ENCODE measurements at places on chromosomes 13 and 19.

- no peak for DNase-seq
Measured at GRCh38 chr13:112719016-112719415, 29.2 kb downstream of the ATP11A start.

GRCh38 chr13:29909975-29910674 lies 59.7 kb upstream of the UBL3 start:
- no peak for DNase-seq

DNA sequence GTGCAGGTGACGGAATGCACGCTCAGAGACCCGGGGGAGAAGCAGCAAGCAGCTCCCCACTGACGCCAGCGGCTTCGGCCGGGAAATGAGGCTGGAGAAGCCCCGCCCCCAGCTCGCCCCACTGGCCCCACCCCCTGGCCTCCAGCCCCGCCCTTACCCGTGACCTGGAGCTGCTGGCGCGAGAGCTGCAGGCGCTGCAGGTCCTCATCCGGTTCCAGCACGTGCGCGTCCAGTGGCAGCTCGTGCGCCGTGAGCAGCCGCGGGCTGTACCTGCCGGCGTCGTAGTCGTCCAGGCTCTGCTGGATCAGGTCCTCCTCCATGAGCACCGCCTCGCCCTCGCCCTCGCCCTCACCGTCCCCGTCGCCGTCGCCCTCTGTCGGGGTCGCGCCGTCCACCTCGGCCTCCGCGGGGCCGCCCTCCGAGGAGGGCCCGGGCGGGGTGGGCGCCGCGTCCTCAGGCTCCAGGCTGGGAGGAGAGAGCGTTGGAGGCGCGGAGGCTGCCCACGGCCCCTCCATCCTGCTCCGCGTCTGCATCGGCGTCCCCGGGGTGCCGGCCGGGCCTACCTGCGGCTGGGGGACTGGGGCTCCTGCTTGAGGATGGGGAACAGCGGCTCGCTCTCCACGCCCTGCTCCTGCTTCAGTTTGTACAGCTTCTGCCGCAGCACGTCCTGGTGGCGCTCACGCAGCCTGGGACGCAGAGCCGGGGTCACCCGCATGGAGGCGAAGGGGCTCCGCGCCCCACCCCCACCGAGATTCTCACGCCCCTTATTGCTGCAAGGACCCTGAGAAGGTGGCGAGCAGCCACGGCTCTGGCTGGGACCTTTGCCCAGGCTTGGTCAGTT lies 6.4 kb upstream of the TBXA2R start:
- DNase-seq, result no peak

- peak; percentile 5 for DNase-seq
Measured at GRCh38 chr13:109162248-109163036, 533.0 kb downstream of the MYO16 start.

GRCh38 chr13:27860743-27861142 lies 59.1 kb upstream of the PDX1 start:
- DNase-seq, result no peak

DNA sequence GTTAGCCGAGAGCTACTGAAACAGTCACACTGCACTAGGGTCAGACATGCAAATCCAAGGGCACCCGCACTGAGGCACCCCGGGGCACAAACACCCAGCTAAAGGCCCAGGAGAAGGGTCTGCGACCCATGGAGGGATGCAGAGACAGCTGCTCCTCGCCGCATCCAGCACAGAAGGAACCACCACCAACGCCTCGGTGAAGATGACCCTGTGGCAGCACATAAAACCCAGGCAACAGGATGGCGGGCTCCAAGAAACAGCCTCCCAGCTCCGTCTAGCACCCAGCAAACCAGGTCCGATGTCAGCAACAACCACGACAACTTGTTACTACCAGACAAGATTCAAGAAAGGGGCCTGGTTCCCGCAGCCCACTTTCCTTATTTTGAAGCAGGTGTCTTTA lies 82.1 kb downstream of the STK24 start:
- DNase-seq, result no peak

- no peak for DNase-seq
Measured at GRCh38 chr19:4130744-4131438, 7.0 kb upstream of the MAP2K2 start.

DNA sequence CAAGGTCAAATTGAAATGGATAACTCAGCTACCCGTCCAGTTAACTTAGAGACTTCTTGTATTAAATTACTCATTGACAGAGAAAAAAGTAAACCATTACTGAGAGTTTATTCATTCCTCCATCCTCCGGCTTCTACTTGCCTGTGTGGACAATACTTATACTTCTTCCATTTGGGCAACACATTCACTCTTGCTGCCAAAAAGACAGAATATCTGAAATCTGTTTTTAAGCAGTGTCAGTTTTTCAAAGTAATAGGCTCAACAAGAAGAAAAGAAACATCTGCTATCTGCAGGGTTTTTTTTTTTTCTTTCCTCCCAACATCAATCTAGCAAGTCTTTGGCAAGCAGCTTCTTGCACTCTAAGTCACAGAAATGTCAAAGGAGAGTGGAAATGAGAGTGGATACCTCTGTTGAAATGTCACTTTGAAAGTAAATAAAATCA lies 1142.8 kb downstream of the PCDH9 start:
- no peak for DNase-seq

DNA sequence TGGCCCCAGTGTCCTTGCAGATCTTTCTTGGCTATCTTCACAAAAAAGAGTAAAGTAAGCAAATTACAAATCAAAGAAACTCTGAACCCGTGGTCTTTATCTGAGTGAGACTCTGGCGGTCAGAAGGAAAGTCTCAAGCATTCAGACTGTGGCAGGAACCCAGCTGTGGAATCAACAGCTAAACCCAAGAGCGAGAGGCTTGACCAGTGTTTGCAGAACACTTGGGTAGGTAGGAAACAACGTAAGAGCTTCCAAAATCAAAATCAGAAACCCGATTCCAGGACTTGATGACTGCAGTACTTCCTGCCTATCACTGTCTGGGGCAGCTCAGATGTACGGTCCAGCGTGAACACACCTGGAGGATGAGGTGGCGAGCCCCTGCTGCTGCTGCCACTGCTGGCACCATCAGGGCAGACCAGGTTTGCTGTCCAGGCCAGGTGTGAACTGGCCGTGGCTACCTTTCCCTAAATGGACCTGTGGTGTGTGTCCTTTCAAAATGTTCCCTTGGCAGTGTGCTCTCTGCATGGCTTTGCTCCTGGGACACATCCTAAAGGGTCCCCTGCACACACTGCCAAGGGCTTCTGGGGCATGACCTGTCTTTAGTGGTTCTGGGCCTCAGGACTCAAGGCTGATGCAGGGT lies 9.5 kb downstream of the TUBA3C start:
- DNase-seq, result no peak

- DNase-seq, result no peak
Measured at GRCh38 chr19:45468803-45469131, 971 bp downstream of the FOSB start.

- DNase-seq, result no peak
Measured at GRCh38 chr13:57408312-57408711, 223.2 kb upstream of the PCDH17 start.

DNA sequence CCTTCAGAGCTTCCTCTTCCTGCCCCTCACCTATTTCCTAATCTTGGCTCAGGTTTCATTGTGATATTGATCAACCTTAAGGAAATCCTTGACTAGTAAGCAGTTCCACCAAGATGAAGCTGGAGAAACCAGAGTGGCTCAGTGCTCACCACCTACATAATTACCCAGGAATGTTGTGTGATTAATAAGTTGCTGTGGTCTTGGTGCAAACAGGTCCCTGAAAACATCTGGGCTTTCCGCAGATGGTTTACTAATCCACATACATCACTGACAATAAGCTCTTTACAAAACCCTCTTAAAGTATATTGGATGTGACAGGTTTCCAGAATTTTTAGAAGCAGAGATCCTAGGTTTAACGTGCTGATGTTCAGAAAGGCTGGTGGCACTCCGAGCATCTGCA lies 8.6 kb upstream of the SERP2 start:
- no peak for DNase-seq

DNA sequence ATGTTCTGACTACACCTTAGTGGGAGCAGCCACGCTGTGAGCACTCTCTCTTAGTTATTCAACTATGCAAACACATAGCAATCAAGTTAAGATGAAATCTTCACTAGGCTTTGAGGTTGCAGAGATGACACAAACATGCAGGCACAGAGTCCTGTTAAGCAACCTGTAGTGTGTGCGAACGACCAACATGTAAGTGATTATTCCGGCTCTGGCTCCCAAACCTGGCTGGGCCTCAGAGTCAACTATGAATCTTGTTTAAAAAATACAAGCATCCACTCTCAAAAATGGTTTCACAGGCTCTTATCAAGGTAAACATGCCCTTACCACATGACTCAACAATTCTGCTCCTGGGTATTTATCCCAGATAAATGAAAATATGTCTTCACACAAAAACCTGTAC lies 91.4 kb downstream of the IRS2 start:
- no peak for DNase-seq

GRCh38 chr19:52600639-52601024 lies 30.5 kb downstream of the ZNF701 start:
- DNase-seq, result peak; percentile 4

GRCh38 chr13:59471106-59471505 lies 692.6 kb downstream of the DIAPH3 start:
- no peak for DNase-seq

DNA sequence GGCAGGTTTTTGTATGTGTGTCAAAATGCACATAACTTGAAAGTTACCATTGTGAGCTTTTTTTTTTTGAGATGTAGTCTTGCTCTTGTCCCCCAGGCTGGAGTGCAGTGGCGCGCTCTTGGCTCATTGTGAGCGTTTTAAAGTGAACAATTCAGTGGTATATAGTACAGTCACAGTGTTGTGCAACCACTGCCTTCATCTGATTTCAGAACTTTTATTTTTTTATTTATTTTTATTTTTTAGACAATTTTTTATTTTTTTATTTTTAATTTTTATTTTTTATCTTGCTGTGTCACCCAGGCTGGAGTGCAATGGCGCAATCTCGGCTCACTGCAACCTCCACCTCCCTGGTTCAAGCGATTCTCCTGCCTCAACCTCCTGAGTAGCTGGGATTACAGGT lies 15.0 kb downstream of the SLC25A42 start:
- no peak for DNase-seq

- no peak for DNase-seq
Measured at GRCh38 chr19:2126879-2127518, 24.4 kb downstream of the AP3D1 start.

GRCh38 chr13:30576528-30576927 lies 41.2 kb upstream of the USPL1 start:
- peak; percentile 79 for DNase-seq

- DNase-seq, result no peak
Measured at GRCh38 chr13:107678075-107678689, 537.2 kb downstream of the LIG4 start.

- DNase-seq, result no peak
Measured at GRCh38 chr13:98960606-98961502, 17.0 kb downstream of the DOCK9 start.

GRCh38 chr19:7326105-7326877 lies 22.4 kb upstream of the ARHGEF18 start:
- DNase-seq, result peak; percentile 52

- no peak for DNase-seq
Measured at GRCh38 chr19:53311044-53311443, 22.5 kb upstream of the ZNF845 start.

GRCh38 chr19:35461060-35461459 lies 13.0 kb downstream of the FFAR2 start:
- no peak for DNase-seq

GRCh38 chr13:48586591-48587103 lies 53.8 kb upstream of the RCBTB2 start:
- DNase-seq, result no peak

DNA sequence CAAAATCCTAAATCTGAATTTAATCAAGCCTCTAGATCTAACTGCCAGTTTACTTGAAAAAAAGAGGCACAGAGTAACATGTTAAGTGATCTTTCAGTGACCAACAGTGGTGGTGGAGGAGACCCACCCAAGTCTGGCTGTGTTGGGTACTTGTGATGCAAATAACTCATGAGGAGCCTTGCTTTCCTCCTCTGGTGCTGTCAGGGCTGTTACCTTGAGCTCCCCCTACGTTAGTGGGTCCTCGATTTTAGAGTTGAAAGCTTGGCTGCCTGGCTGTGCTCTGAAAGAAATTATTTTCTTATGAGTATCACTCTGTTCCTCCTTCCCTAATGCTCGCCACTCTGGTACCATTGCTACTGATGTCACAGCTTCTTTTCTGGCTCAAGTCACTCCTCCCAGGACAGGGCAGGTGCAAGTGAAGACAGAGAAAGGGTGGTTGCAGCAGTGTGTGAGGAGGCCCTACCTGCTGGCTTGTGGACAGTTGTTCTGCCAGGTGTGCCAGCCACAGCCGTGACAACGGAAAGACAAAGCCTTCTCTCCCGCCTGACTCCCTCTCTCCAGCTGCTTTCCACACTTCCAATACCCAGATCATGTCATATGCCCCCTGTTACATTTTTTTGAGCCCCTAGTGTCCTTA lies 6.5 kb upstream of the SUPT20H start:
- no peak for DNase-seq

DNA sequence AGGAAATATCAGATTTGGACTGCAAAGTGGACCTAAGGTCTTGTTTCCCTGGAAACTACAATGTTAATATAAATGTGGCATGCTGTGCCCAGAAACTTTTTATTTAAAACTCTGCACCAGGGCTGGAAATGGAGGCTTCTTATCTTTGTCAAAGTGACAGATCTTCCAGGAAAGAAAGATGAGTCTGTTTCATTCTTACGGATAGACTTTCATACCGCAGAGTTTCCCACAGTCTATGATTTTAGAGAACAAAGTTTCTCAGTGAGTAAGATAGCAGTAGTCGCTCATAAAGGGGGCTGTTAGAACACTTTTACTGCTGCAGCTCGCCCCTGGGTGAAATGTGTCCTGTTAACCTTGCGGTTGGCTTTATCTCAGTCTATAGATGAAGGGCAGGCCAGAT lies 6.7 kb downstream of the CLEC11A start:
- no peak for DNase-seq

DNA sequence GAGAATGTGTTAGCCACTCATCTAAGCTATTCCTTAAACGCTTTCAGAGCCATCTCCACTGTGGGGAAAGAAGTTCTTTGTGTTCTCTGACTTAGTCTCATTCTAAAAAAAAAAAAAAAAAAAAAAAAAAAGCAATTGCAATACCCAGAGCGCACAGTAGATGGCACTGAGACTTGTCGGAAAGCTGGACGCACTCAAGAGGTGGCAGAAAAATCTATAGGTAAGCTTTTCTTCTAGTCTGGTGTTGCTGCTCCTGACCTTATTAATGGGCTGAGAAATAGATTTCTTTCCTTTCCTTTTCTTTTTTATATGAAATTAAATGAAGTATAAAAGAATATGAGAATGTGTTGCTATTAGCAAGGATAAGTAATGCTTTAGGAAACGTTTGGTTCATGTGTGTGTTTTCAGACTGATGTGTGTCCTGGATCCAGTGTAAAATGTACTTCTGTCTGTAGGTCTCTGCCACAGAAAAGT lies 4.7 kb upstream of the GJB2 start:
- peak; percentile 23 for DNase-seq

DNA sequence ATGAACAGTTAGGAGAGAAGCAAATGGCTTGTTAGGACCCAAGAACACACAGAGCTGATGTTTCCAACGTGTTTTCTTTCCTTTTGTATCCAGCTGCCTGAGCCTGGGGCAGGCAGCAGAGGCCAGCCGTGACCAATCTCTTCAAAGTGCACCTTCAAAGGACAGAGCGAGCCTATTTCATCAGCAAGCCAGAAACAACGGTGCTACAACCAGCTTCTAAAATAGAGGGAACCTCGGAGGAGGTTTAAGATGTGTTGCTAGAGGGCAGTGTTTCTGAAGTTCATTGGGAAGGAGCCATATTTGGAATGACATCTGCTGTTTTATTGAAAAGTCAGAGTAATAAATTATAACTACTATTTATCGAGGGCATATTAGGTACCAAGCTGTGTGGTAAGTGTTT lies 56.2 kb upstream of the RFC3 start:
- no peak for DNase-seq

- DNase-seq, result no peak
Measured at GRCh38 chr19:3720349-3720917, 12.2 kb downstream of the TJP3 start.
